Kidney (tissue), 22 donors: ENCODE measurements at places on chromosomes 1 and 21. TPM values are rescaled to one million over a fixed set of nuclear protein-coding genes. Genes with fewer than 3 reads are reported as not detected.

Gene KCNK2
- polyA plus RNA-seq: not detected

Gene SLC6A9
- 2.0 TPM for polyA plus RNA-seq

Gene RNF223
- 0.28 TPM for polyA plus RNA-seq

Gene RAVER2
- 7.7 TPM for polyA plus RNA-seq

Gene CCDC17
- 1.0 TPM for polyA plus RNA-seq

Gene CD84
- polyA plus RNA-seq: 0.30 TPM

Gene ZNF695
- polyA plus RNA-seq: not detected

Gene SWT1
- 2.9 TPM for polyA plus RNA-seq

Gene VWA1
- polyA plus RNA-seq: 103 TPM

Gene TNFSF4
- 0.58 TPM for polyA plus RNA-seq

Gene ASTN1
- 0.19 TPM for polyA plus RNA-seq

Gene FASLG
- not detected for polyA plus RNA-seq

Gene AKNAD1
- polyA plus RNA-seq: not detected

Gene FAM72C
- polyA plus RNA-seq: not detected

Gene GORAB
- polyA plus RNA-seq: 5.8 TPM

Gene EPHA10
- not detected for polyA plus RNA-seq

DNA sequence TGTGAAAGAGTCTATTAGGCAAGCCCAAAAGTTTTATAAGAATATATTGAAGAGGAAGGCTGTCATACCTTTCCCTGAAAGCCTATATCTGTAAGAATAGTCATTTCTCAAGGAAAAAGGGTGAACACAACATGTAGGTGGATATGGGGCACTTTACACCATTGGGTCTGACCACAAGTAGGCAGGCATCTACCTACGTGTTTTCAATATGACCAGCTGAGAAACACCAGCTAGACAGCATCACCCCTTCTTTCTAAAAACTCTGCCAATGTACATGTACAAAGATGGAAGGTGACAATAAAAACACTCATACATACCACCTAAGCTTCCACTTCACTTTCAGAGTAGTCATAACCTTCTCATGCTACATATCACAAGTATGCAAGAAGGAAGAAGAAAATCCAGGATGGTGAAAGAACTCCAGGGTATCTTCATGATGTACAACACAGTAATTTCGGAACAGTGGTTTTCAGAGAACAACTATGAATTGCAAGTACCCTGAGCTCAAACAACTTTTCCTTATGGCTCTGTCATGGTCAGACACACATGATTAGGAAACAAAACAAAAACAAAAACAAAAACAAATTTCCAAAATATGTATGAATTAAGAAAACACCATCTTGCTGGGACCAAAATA lies 98.5 kb upstream of the ADGRL2 start:
- H3K4me1 ChIP-seq: peaks cover 4% of the 10 kb centered on the region
- no peaks in the 10 kb centered on the region for H3K27me3 ChIP-seq
- no peak for DNase-seq
- H3K36me3 ChIP-seq: no peaks in the 10 kb centered on the region

DNA sequence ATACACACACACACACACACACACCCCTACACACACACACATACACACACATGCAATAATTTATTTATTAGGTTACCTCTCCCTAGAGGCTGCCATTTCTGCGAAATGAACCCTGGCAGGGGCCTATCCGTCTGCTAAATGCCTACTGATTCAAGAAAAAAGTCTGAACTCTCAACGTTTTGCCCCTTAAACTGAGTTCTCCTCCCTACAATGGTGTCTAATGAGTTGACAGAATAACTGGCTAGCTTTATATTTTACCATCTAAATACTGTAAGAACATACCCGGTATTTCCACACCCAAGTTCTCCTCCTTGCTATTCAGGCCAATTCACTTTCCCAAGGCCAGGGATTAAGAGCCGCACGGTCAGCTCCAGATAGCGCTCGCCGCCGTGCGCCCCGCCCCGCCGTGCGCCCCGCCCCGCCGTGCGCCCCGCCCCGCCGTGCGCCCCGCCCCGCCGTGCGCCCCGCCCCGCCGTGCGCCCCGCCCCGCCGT lies 339 bp upstream of the RNPC3 start:
- H3K4me3 ChIP-seq: peak overlapping the region; percentile 61
- H3K36me3 ChIP-seq: peaks cover 2% of the 10 kb centered on the region
- H3K27me3 ChIP-seq: no peaks in the 10 kb centered on the region
- no peak overlapping the region for H3K27ac ChIP-seq
- H3K4me1 ChIP-seq: peaks cover 18% of the 10 kb centered on the region
- DNase-seq: no peak

- H3K4me1 ChIP-seq: peaks cover 8% of the 10 kb centered on the region
- DNase-seq: peak; percentile 43
- H3K27me3 ChIP-seq: no peaks in the 10 kb centered on the region
Observed at GRCh38 chr1:226697151-226697928, 41.7 kb downstream of the ITPKB start.

DNA sequence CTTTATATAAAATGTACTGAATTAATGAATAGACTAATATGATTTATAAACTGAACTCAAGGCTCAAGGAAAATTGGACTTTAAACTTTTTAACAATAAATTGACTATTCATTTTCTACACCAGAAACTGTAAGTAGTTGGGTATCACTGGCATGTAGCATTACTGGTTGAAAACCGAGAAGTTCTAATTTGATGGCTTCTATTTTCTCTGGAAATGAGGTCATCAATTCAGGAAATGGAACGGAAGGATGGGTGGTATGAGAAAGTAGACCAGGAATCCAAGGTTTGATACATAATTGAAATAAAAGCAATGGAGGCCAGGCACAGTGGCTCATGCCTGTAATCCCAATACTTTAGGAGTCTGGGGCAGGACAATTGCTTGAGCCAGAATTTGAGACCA lies 50.4 kb downstream of the RERE start:
- peaks cover 2% of the 10 kb centered on the region for H3K4me1 ChIP-seq
- no peaks in the 10 kb centered on the region for H3K27me3 ChIP-seq
- no peaks in the 10 kb centered on the region for H3K36me3 ChIP-seq
- no peak for DNase-seq

DNA sequence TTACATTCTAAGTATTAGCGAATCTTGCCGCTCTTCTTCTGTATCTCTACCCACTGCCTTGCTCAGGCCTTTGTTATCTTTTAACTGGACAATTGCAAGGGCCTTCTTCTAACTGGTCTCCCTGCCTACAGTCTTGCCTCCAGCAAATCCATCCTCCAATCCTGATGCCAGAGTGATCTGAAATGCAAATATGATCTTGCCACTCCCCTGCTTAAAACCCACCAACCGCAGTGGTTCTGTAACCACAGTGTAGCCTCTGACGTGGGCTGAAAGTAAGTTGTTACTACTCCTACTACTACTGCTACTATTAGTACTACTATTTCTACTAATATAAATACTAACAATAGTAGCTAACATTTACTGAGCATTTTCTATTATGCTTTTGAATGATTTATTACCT lies 12.4 kb downstream of the MOV10 start:
- H3K4me3 ChIP-seq: no peak overlapping the region
- peaks cover 4% of the 10 kb centered on the region for H3K36me3 ChIP-seq
- DNase-seq: no peak
- no peak overlapping the region for H3K27ac ChIP-seq
- H3K4me1 ChIP-seq: peaks cover 4% of the 10 kb centered on the region

DNA sequence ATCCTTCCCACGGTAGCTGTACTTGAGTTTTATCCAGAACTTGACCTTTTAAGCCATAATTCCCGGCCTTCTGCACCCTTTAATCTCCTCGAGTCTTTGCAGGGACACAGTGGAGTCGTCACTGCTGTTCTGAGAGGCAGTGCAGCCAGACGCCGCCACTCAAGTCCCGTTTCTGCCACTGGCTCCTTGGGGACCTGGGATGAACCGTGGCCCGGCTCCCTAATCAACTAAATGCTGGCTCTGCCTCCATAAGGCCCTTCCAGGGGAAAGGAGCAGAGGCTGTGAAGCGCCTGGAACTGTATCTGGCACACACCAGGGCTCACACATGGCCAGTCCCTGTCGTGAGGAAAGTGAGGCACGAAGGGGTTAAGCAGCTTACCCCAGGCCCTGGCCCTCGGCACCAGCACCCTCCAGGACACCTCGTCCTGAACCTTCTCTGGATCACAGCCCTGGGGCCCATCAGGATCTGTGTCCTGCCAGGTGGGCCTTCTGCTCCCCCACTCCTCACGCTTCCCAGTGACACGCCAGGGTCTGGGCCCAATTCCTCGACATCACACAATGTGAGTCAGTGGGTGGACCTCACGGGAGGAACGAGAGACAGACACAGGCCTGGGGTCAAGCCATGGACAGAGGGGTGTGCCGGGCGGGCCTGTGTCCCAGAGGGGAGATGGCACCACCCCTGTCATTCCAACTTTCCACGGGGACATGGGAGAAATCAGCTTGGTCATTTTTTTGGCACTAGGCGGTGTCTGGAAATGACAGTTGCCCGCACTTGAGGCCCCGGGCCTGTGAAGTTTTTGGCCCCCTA lies 23.5 kb upstream of the C1orf174 start:
- no peak overlapping the region for H3K4me3 ChIP-seq
- no peaks in the 10 kb centered on the region for H3K27me3 ChIP-seq
- H3K4me1 ChIP-seq: no peaks in the 10 kb centered on the region
- no peaks in the 10 kb centered on the region for H3K36me3 ChIP-seq
- no peak for DNase-seq

DNA sequence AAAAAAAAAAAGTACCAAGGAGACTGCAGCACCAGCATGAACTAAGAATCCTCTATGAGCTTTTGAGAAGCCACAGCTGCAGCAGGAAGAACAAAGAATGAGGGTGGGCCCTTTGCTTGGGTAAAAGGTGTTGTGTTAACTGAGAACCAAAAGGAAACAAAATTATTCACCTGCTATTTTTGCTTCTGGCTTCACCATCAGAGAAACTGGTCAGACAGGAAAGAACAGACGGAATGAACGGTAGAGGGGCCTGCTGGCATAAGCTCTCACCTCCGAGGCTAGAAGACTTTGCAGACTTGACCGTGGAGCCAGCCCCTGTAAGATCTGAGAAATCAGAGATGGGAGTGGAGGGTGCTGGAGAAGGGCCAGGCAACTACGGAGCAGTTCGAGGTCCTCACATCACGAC lies 27.6 kb downstream of the IL10RB start:
- no peak overlapping the region for H3K4me3 ChIP-seq
- H3K27me3 ChIP-seq: no peaks in the 10 kb centered on the region
- H3K4me1 ChIP-seq: no peaks in the 10 kb centered on the region
- DNase-seq: no peak
- peaks cover 17% of the 10 kb centered on the region for H3K36me3 ChIP-seq

- peak overlapping the region; percentile 77 for H3K27ac ChIP-seq
- DNase-seq: peak; percentile 62
- H3K4me3 ChIP-seq: no peak overlapping the region
- no peaks in the 10 kb centered on the region for H3K36me3 ChIP-seq
Observed at GRCh38 chr1:212225871-212226302, 59.3 kb upstream of the PPP2R5A start.

- no peaks in the 10 kb centered on the region for H3K36me3 ChIP-seq
- H3K4me3 ChIP-seq: no peak overlapping the region
- no peaks in the 10 kb centered on the region for H3K27me3 ChIP-seq
- H3K27ac ChIP-seq: no peak overlapping the region
Observed at GRCh38 chr1:194164755-194165154, 978.3 kb upstream of the B3GALT2 start.

DNA sequence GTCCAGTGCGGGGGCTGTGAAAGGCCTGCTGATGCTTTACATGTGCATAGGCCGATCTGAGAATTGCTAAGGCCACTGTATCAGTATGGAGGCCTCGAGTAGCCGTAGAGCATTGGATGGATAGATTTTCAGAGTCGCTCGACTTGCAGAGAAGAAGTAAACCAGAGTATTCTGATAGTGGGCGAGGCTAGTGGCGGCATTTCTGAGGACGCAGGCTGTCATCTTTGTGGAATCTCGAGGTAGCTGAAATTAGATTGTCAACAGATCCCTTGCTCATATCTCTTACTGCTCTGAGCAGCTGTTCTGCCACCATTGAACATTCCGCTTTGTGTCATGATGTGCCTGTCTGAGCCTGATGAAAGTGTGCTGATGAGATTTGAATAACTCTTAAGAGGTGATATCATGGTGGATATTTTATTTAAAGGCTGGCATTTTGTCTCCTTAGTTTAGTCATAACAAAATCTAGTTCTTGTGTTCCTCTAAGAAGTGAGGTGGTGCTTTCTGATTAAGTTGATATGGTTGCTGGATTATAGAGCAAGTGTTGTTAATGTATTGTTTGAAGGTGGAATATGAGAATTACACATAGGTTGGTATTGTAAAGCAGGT lies 1.5 kb downstream of the KIF1B start:
- peaks cover 13% of the 10 kb centered on the region for H3K4me1 ChIP-seq
- H3K4me3 ChIP-seq: peak overlapping the region; percentile 91
- DNase-seq: peak; percentile 58
- no peaks in the 10 kb centered on the region for H3K27me3 ChIP-seq
- no peaks in the 10 kb centered on the region for H3K36me3 ChIP-seq

DNA sequence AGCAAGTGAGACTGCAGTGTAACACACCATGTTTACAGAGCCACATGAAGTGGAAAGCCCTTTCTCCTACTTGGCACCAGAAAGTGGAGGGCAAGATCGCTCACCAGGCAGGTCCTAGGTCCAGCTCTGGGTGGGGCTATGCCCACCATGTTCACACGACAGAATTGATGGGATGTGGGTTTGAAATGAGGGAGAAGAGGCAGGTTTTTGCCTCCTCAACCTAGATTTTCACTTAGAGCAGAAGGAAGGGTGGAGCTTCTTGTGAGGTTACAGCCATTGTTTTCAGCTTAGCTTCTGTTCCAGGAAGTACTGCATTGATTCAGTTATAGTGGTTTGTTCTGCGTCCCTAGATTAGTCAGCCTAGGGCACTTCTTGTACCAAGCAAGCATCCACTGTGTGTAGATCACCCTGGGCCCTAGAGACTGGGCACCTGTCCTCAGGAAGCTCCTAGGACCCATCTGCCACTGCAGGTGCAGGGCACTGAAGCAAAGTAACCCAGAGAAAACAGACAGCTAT lies 2.3 kb downstream of the CD53 start:
- no peak overlapping the region for H3K27ac ChIP-seq
- no peak overlapping the region for H3K4me3 ChIP-seq
- no peak for DNase-seq

DNA sequence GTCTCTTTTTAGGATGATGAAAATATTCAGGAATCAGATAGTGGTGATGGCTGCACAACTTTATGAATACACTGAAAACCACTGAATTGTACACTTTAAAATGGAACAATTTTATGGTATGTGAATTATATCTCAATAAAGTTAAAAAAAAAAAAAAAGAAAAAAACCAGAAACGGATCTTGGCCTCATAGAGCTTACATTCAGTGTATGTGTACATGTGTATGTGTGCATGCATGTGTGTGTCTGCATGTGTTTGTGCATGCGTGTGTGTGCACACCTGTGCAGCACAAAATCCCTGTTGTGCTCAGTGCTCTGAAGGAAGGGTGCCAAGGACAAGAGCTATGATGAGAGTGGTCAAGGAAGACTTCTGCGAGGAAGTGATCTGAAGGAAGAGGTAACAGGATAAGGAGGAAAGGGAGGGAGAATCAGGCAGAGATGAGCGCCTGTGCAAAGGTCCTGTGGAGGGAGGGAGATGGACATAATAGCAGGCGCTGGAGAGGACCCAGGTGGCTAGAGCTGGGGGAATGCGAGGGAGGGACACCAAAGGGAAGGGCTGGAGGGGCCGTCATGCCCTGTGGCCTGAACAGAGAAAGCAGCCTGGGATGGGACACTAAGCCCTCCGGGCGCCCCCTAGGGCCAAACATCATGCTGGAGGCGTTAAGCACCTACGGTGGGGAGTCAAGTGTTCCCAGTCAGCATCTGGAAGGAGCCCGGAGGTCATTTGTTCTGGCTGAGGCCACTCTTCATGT lies 25.2 kb downstream of the NKAIN1 start:
- no peak overlapping the region for H3K27ac ChIP-seq
- no peak for DNase-seq
- H3K27me3 ChIP-seq: no peaks in the 10 kb centered on the region
- H3K4me1 ChIP-seq: peaks cover 6% of the 10 kb centered on the region
- H3K36me3 ChIP-seq: no peaks in the 10 kb centered on the region

GRCh38 chr1:21570885-21571284 lies 61.7 kb downstream of the ALPL start:
- H3K4me3 ChIP-seq: no peak overlapping the region
- peak overlapping the region; percentile 13 for H3K27ac ChIP-seq
- no peaks in the 10 kb centered on the region for H3K36me3 ChIP-seq
- no peak for DNase-seq
